Vagina (tissue), 2 donors: ENCODE measurements at places on chromosomes 1 and 21. TPM values are rescaled to one million over a fixed set of nuclear protein-coding genes. Genes with fewer than 3 reads are reported as not detected.

DNA sequence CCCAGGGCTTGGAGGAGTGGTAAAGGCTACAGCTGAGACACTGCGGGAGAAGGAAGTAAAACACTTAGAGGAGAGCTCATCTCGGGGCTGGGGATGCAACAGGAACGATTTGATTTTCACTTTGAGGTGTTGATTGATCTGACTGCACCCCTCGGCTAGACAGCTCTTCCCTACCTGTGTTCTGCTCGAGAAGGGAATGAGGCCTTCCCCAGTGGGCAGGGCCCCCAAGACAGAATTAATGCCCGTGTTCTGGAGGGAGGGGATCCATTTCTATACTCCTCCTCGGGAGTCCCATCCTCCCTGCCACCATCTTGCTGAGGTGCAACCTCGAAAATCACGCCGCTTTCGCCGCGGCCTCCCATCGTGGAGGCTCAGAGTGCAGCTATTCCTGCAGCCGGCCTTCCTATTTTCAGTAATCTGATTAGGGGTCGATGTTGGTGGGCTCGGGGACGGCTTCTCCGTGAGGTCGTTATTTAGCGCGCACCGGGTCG, 2.4 kb downstream of the ATP2B4 start:
- DNase-seq, result no peak

GRCh38 chr1:109912873-109913272, 2.2 kb downstream of the CSF1 start:
- DNase-seq, result no peak

DNA sequence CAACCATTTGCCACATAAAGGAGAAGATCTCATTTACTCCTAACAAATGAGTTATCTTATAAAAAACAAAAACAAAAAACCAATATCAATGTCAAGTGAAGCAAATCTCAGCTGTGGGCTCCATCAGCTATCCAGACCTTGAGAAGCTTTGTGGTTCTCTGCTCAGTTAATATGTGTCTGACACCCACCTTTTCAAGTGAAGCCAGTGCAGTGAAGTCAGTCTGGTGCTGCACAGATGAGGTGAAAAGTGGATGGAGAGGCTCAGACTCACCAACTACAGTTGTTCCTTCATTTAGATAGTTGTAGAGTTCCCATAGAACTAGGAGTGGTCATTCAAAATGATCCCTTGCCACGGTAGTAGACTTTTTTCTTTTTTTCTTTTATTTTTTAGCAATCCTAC, 106.8 kb downstream of the NTNG1 start:
- no peak for DNase-seq

DNA sequence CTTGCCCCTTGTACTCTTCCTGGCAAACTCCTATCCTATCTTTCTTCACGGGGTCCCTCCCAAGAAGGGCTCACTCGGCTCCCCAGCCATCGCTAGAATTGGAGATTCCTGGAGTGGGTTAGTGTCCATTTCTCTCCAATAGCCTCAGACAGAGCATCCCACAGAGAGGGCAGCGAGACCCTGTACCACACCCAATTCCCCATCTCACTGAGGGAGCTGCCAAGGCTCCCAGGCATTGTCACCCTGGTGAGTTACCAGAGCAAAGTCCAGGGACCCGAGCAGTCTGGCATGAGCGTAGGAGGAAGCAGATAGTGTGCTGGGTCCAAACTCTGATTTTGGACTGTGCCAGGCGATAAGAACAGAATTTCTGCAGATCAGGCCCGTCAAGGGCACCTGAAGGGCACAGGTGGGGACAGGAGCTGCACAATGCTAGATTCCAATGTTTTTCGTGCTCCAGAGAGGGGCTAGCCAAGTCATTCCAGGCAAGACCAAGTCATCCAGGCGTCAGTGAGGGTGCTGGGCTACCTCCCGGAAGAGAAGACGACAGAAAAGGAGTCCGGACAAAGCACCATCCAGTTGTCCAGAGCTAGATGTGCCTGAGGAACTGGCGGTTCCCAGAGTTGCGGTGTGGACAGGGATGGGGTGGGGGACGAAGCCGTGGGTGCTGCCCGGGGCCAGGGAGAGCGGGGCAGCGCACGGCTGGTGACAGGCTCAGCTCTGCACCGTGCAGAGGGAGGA, 15.3 kb downstream of the AKR7A3 start:
- no peak for DNase-seq

GRCh38 chr1:71377886-71378285, 297.1 kb upstream of the ZRANB2 start:
- DNase-seq, result no peak

GRCh38 chr21:37181059-37181458, 86.1 kb downstream of the VPS26C start:
- no peak for DNase-seq

- no peak for DNase-seq
Observed at GRCh38 chr1:43279666-43280065, 5.7 kb downstream of the C1orf210 start.

- no peak for DNase-seq
Observed at GRCh38 chr1:115252585-115252984, 85.5 kb downstream of the NGF start.

- DNase-seq, result no peak
Observed at GRCh38 chr1:6033986-6034749, 11.5 kb upstream of the KCNAB2 start.

- no peak for DNase-seq
Observed at GRCh38 chr1:62384276-62385005, 52.4 kb upstream of the USP1 start.

DNA sequence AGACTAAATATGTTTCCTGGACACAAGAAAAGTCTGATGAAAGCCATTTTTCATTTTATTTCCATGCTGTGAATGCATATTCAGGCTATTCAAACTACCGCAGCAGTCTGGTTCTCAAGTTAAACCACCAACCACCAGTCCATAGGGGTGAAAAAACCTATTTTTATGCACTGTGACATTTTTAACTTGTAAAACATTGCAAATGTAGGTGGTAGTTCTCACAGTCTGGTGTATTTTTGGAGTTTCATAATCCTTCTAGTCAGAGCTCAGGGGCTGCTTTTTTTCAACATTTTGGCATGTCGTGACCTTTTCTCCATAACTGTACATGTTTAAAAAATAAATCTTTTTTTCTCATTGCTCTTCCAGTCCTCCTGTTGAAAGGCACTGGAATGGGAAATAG, 907.6 kb upstream of the ADGRL2 start:
- no peak for DNase-seq

GRCh38 chr1:211267204-211267857, 8.2 kb downstream of the RCOR3 start:
- DNase-seq, result no peak

EPHB2 gene
- total RNA-seq, result 3.9 TPM

KCNE2 gene
- total RNA-seq, result not detected

CSF3R gene
- 8.8 TPM for total RNA-seq

LRRC7 gene
- not detected for total RNA-seq

ABCD3 gene
- total RNA-seq, result 16.2 TPM

SLAMF8 gene
- total RNA-seq, result 1.5 TPM

S100A16 gene
- 259 TPM for total RNA-seq
